ENCODE measurements at places on chromosomes 5 and 9.
A peak's percentile ranks its signal among the peaks of the same experiment; 100 is the strongest.

DNA sequence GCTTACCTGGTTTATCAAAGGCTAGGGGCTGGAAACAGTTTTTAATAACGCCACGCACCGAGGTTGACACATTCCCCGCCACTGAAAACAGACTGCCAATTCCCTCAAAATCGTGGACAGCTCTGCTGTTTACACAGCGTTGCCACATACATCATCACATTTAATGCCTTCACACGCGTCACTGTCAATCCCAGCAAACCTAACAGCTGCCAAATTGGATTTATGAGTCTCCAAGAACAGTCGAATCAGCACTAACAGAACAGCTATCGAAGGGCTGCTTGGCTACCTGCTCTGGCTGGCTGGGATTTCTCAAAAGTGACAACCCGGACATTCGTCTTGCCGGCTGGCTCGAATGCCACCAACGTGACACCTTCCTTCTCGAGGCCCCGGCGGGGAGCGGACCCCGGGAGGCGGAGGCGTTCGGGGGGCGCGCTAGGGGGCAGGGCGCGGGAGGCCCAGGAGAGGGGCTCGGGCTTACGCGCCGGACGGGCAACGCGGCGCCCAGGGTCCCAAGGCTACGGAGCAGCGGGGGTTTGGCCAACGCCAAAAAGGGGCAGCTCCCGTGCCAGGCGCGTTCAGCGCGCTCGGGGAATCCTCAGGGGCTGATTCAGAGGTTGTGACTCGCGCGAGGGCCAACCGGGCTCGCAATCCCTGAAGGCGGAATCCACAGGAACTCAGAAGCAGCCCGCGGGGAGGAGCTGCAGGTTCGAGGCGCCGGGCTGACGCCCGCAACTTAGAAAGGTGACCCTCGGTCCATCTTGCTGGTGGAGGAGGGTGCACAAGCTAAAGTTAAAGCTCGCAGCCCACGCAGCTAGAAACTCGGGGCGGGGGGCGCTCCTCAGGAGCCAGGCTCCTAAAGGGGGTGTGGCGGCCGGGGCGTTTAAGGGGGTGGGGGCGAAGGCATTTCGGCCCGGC is 1.2 kb downstream of the CDC14B start:
- DNase-seq: peak; percentile 12

DNA sequence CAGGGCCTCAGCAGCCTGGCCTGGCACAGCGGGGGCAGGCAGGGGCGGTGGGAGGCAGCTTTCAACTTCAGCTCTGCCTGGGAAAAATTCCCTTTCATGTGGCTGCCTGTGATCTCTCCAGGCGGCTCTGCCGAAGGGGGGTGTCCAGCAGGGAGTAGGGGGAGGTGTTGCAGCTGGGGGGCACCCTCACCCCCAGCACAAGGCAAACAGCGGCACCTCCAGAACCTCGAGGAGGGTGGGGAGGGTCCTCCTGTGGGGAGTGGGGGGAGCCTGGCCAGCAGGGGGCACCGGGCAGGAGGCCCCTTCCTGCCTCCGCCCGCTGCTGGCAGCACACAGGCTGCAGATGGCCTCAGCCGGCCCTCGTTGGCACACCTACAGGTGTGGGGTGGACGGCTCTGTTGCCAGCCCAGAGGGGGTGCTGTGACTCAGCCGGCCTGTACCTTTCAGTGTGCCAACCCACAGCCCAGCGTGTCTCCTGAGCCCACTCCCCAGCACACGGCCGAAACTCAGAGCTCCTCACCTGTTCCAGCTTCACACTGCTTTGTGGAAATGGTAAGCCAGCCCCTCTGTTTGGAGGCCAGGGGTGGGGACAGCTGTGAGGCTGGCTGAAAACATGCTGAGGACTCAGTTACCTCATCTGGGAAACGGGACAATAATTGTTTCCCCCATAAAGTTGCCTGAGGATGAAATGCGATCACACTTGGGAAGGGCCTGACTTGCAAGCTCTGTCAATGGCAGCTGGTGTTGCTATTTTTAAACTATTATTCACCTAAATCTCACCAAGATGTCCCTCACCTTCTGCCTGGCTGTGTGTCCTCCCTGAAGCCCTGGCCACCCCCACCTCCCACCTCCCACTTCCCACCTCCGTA is 37.0 kb downstream of the CXXC5 start:
- no peak for DNase-seq

DNA sequence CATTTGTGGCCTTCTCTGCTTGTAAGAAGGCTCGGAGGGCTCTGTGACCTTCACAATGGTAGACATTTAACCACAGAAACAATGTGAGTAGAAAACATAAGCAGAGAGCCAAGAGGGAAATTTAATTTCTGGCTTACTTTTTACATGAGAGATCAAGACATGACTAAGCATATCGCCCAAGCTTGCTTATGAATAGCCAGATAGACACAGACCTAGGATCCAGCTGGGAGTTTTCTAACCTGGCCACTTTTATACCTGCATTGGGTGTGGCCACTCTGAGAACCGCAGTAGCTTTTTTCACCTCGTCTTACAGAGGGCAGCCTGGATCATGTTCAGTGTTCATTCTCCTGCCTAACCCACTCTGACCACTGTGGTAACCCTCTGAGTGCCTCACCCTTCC is 244.9 kb upstream of the KCNN2 start:
- no peak for DNase-seq

DNA sequence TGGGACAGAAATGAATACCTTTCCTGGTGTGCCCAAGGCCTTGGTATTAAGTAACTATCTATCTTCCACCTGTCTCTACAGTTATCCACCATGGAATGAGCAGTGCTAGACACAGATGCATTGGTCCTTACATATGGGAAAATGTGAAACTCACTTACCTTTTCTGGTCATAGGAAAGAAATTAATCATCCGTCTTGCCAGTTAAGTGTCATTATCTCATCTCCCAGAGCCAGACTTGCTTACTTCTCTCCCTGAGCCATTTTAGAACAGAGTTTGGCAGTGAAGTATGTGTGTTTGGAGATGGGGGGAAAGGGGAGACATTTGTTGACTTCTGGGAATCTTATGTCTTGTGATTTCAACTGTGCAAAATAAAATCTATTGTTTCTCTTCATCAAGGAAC is 1211.0 kb upstream of the CDH6 start:
- no peak for DNase-seq

GRCh38 chr9:20640331-20641187 is 18.3 kb upstream of the MLLT3 start:
- DNase-seq: peak; percentile 81

GRCh38 chr9:130213911-130214761 is 41.9 kb downstream of the NCS1 start:
- DNase-seq: no peak

- DNase-seq: no peak
Observed at GRCh38 chr5:180381851-180382480, 28.8 kb upstream of the GFPT2 start.

DNA sequence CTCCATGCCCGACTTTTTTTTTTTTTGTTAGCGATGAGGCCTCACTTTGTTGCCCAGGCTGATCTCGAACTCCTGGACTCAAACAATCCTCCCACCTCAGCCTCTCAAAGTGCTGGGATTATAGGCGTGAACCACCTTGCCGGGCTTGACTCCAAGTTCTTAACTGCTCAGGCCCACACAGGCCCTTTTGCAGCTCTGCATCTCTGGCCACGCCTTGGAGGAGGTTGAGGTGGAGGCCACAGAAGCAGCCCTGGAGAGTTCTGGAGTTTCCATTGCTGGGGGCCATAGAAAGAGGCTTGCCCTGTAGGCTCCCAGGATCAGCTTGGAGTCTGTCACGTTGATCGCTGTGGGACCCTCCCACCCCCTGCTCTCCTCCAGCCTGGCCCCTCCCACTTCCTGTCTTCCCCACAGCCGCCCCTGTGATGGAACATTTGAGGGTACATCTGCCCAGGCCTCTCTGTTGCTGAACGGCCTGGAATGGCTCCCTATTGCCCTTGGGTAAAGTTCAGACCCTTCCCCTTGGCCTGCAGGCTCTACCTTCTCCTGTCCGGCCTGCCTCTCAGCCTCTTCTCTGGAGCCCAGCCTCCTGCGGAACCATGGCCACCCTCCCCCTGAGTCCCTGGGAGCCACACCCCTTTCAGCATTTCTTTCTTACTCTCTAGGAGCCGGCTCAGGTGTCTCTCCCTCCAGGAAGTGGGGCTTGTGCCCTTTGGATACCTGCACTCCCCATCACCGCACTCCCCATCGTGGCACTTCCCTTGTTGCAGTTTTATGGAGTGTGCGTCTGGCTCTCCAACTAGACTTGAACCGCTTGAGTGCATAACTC is 30.4 kb upstream of the IER5L start:
- DNase-seq: peak; percentile 74

GRCh38 chr9:89953824-89954615 is 349.2 kb downstream of the GADD45G start:
- DNase-seq: no peak

DNA sequence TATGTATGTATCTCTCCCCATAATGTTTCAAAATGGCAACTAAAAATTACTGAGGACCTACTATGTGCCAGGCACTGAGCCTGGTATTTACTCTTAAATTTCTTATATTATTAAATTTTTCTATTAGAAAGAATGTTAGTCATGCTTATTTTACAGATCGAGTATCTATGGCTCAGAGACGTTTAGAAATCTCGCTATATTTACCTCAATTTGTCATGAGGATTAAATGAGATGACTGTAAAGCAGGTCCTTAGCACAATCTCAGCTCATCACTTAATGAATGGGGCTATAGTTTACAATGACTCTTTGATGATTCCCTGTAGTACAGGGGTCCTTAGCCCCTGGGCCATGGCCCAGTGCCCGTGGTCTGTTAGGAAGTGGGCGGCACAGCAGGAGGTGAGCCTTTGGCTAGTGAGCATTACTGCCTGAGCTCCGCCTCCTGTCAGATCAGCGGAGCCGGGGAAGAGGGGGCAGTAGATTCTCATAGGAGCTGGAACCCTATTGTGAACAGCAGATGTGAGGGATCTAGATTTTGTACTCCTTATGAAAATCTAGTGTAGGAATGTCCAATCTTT is 15.5 kb downstream of the ENC1 start:
- no peak for DNase-seq

- no peak for DNase-seq
Observed at GRCh38 chr9:1284727-1285126, 234.6 kb downstream of the DMRT2 start.

- no peak for DNase-seq
Observed at GRCh38 chr9:129983891-129984290, 59.1 kb downstream of the FNBP1 start.

- DNase-seq: no peak
Observed at GRCh38 chr9:82599336-82599949, 463.5 kb downstream of the RASEF start.

GRCh38 chr5:178331491-178331996 is 98.9 kb upstream of the PHYKPL start:
- DNase-seq: no peak

- no peak for DNase-seq
Observed at GRCh38 chr5:178547753-178548415, 42.3 kb downstream of the COL23A1 start.

DNA sequence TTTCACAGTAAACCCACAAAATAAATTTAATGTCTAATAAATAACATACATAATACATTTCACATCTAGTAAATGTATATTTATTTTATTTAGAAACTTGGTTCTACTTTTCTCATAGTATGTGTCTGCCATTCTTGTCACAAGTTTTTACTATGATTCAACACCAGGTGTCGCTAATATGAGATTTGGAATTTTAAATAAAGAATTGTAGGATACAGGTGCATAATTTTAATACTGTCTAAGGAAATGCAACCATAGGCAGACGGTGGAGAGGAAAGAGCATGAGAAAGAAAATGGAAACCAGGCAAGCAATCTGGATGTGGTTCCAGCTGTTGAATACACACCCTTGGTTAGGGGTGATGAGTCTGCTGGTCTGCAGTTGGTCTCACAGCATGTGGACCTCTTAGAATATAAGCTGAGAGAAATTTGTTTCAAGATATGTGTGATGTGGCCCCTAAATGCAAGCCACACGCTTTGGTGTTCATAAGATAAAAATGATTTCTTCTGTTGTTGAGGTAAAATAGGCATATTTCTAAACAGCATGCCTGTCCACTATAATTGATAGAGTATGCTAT is 114.7 kb upstream of the TXNDC8 start:
- no peak for DNase-seq

GRCh38 chr9:83537331-83538171 is 650 bp downstream of the FRMD3 start:
- DNase-seq: no peak

GRCh38 chr9:135343136-135343535 is 136.4 kb upstream of the PPP1R26 start:
- no peak for DNase-seq

Measured in stimulated activated CD4-positive, alpha-beta T cell treated with anti-CD3 and anti-CD28 coated beads, Interleukin-4, amount 100 ng/mL, for 4 hours (primary cell).